ENCODE measurements at places on chromosomes 2 and 18. TPM values are rescaled to one million over a fixed set of nuclear protein-coding genes. Genes with fewer than 3 reads are reported as not detected.

NPAS2 gene
- 5.8 TPM for total RNA-seq

STEAP3 gene
- total RNA-seq = 13.3 TPM

AUP1 gene
- total RNA-seq = 91.2 TPM

LIPG gene
- 48.0 TPM for total RNA-seq

SF3B1 gene
- 160 TPM for total RNA-seq

CNDP2 gene
- total RNA-seq = 64.7 TPM

CD207 gene
- total RNA-seq = under 0.01 TPM

ELAC1 gene
- 3.6 TPM for total RNA-seq

FAM110C gene
- not detected for total RNA-seq

WIPF1 gene
- 7.6 TPM for total RNA-seq

NFATC1 gene
- total RNA-seq = 3.0 TPM

CD8B2 gene
- not detected for total RNA-seq

LBH gene
- 7.4 TPM for total RNA-seq

RUFY4 gene
- not detected for total RNA-seq

RAB27B gene
- 3.5 TPM for total RNA-seq

TWIST2 gene
- 1.6 TPM for total RNA-seq

C2orf49 gene
- total RNA-seq = 18.1 TPM

PDE1A gene
- total RNA-seq = under 0.01 TPM

TEX44 gene
- total RNA-seq = not detected

AP1S3 gene
- 3.2 TPM for total RNA-seq

ANKAR gene
- total RNA-seq = 4.3 TPM

TMEM17 gene
- 0.47 TPM for total RNA-seq

SLC9A4 gene
- total RNA-seq = not detected

DNER gene
- 0.09 TPM for total RNA-seq

RAX gene
- not detected for total RNA-seq

TRMT61B gene
- total RNA-seq = 12.7 TPM

TRAF3IP1 gene
- 11.3 TPM for total RNA-seq

FSHR gene
- not detected for total RNA-seq

UGT1A3 gene
- not detected for total RNA-seq

TRIB2 gene
- total RNA-seq = 13.9 TPM

POTEC gene
- total RNA-seq = not detected

SLC5A6 gene
- 27.9 TPM for total RNA-seq

FABP1 gene
- not detected for total RNA-seq

WDR43 gene
- total RNA-seq = 80.2 TPM

RIT2 gene
- not detected for total RNA-seq

SGPP2 gene
- not detected for total RNA-seq

TUBA3E gene
- total RNA-seq = not detected

All from endothelial cell of coronary artery (primary cell).